ENCODE measurements at places on chromosomes 5 and 9. TPM values are rescaled to one million over a fixed set of nuclear protein-coding genes. Genes with fewer than 3 reads are reported as not detected.

NUTM2F gene
- not detected for total RNA-seq

RAPGEF6 gene
- total RNA-seq, result 28.6 TPM

REEP5 gene
- total RNA-seq, result 132 TPM

THOC3 gene
- total RNA-seq, result 25.2 TPM

NR6A1 gene
- total RNA-seq, result 3.5 TPM

LRRC19 gene
- 14.8 TPM for total RNA-seq

COL5A1 gene
- total RNA-seq, result 23.8 TPM

CNTFR gene
- 3.7 TPM for total RNA-seq

All from kidney (tissue), 22 donors.